ENCODE measurements at places on chromosomes 1 and 21. TPM values are rescaled to one million over a fixed set of nuclear protein-coding genes. Genes with fewer than 3 reads are reported as not detected.

GRCh38 chr1:59057796-59058195 is 239.1 kb upstream of the FGGY start:
- no peak for DNase-seq

Gene TDRD10
- not detected for total RNA-seq

DNA sequence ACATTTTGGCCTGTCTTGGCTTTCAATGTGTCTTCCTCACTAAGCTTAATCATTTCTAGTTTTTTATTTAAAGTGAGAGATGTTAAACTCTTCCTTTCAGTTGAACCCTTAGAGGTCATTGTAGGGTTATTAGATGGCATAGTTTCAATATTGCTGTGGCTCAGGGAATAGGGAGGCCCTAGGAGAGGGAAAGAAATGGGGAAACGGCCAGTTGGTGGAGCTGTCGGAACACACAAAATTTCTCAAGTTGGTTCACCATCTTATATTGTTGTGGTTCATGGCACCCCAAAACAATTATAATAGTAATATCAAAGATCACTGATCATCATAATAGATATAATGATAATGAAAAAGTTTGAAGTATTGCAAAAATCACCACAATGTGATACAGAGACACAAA is 31.4 kb upstream of the KAZN start:
- DNase-seq: peak; percentile 56

GRCh38 chr1:200281201-200281835 is 128.5 kb downstream of the ZNF281 start:
- DNase-seq: no peak

DNA sequence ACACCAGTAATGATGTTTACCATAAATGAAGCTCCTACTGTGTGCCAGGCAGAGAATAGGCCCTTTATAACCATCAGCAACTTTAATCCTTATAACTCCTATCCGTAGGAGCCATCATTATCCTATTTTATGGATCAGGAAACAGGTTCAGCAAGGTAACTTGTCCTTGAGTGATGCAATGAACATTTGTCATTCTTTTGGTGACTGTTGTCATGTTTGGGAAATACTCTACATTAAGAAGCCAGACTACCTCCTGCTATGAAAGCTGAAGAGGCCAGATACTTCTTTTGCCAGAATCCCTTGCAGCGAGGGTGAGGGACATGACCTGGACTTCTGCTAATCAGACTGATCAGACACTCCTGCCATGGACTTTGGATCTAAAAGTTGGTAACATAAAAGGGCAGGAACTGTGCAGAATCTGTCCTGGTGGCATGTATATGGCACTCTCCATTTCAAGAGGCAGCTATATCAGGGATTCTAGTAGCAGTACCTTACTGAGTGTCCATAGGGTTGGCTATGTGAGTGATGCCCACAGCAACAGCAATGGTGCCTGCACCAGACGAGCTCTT is 33.1 kb upstream of the SRRM1 start:
- no peak for DNase-seq

DNA sequence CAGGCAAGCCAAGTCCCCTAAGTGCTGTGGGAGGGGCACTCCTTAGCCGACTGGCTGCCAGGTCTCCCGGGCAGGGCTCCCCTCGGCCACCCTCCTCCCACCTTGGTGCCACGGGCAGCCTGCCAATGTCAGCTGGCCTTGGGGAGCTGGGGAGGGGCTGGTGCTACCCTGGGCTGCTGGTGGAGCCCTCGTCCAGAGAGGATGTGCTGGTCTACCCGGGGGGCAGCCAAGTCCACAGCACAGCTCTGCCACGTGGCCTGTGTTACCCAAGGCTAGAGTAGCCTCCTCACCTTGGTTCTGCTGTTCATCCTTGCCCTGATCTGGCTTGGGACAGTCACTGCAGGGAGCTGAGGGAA is 42.9 kb downstream of the CRYAA start:
- DNase-seq: no peak
